ENCODE measurements at places on chromosomes 1 and 21.
A peak's percentile ranks its signal among the peaks of the same experiment; 100 is the strongest.

DNA sequence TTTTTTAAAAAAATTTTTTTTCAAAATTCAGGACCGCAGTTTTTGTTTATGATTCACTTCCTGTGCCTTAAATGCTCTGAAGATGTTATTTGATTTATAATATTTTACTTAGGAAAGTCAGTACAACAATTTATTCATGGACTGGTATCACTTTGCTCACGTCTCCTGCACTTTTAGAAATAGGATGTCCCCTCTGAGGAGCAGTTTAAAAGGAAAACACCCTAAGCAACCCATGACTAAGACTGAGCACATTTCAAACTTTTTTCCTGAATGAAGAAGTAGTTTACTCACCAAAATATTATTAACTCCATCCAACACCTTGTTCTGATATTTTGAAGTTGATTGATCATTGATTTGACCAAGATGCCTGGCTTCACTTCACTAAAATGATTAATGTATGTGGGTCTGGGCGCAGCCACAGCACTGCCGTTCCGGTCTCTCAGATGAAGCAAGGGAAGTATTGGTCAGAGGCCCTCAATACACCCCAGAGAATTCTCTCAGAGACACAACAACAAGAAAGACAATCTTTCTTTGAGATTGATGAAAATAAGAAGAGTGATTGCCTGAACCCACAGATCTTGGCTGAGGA is 223.9 kb downstream of the TGFB2 start:
- DNase-seq, result no peak

- peak; percentile 71 for DNase-seq
These were observed 2.3 kb upstream of the CACNA1S start for GRCh38 chr1:201114245-201115131.

GRCh38 chr1:241749041-241749944 is 97.2 kb downstream of the WDR64 start:
- no peak for DNase-seq

DNA sequence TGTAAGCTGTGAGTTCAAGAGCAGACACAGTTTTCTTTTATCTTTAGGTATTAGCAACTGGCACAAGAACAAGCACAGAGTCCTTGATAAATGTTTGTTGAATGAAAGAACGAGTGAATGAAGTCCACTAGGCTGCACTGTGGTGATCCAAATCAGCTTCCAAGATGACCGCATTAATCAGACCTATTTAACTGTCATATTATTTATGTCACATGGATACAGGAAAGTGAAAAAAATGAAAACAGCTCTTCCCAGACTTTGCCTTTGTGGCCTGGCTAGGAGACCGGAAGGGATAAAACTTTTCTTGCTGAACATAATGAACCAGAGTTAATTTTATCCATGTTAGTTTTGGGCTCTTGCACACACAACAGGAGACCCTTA is 261.3 kb downstream of the TNR start:
- DNase-seq, result no peak

DNA sequence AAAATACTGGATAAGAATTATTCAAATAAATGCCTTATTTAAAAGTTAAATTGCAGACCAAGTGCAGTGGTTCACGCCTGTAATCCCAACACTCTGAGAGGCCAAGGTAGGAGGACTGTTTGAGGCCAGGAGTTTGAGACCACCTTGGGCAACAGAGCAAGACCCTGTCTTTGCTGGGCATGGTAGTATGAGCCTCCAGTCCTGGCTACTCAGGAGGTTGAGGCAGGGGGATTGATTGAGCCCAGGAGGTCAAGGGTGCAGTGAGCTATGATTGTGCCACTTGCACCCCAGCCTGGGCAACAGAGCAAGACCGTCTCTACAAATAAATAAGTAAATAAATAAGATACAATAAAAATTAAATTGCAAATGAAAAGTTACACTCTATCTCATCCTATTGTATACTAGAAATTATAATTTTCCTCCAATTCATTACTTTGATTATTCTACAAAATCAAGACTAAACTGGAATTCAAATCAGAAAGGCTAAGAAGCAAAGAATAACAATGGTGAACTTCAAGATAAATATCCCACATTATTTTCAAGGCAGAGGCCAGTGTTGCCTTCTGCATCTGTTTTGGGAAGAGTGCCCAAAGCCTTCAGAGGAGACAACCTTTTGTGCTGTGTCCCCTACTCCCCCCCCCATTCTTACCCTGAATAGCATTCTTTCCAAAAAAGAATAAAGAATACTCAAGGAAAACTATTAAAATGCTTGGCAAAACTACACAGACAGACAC is 73.3 kb upstream of the IRF2BP2 start:
- no peak for DNase-seq

GRCh38 chr1:245512181-245512888 is 357.6 kb downstream of the KIF26B start:
- no peak for DNase-seq

GRCh38 chr1:111605576-111605975 is 14.0 kb upstream of the RAP1A start:
- no peak for DNase-seq

- no peak for DNase-seq
These were observed 615 bp downstream of the GPR161 start for GRCh38 chr1:168135921-168136708.

- no peak for DNase-seq
These were observed 124.6 kb downstream of the BACH1 start for GRCh38 chr21:29423099-29423870.

GRCh38 chr1:30027247-30027646 is 696.1 kb downstream of the MATN1 start:
- no peak for DNase-seq

GRCh38 chr1:4171480-4172450 is 271.7 kb upstream of the C1orf174 start:
- DNase-seq, result no peak

- DNase-seq, result no peak
These were observed 583.0 kb upstream of the PKN2 start for GRCh38 chr1:88101041-88101440.

DNA sequence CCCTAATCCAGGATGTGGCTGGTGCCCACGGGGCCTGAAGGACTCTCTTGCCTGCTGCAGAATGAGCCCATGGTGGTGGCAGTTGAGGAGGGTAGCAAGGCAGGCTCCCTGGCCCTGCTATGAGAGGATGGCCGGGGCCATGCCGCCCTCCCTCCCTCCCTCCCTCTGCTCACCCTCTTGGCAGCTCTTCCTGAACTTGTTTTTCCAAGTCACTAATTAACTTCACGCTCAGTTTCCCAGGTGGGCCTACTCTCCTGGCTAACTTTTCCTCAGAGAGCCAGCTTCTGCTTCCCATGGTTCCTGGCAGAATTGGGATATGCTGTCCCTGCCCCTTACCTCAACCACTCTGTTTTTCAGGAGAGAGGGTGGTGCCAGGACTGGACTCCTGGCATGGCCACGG is 10.2 kb downstream of the KCNC4 start:
- DNase-seq, result no peak

GRCh38 chr1:216193839-216194443 is 229.3 kb downstream of the USH2A start:
- no peak for DNase-seq

- DNase-seq, result no peak
These were observed 15.1 kb downstream of the ZBTB8B start for GRCh38 chr1:32480003-32480402.

- no peak for DNase-seq
These were observed 195.8 kb downstream of the MATN1 start for GRCh38 chr1:30527511-30528140.

- no peak for DNase-seq
These were observed 7.3 kb downstream of the PFKL start for GRCh38 chr21:44306936-44307704.

GRCh38 chr1:201457508-201457960 is 11.5 kb downstream of the PHLDA3 start:
- DNase-seq, result no peak

DNA sequence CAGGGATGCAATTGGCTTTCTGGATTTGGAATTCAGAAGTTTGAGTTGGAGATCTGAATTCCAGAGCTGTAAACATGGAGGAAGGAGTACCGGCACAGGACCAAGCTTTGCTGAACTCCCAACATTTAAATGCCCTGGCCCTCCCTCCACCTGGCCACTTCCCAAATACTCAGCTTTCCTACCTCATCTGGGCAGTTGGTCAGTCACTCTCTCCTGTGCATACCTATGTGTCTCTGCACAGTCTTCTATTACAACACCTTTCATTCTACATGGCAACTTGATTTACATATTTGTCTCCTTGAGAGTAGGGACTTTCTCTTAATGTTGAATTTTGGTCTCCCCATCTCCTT is 6.1 kb upstream of the KHDRBS1 start:
- DNase-seq, result no peak

- DNase-seq, result no peak
These were observed 52.1 kb upstream of the LGALS8 start for GRCh38 chr1:236471653-236472052.
